ENCODE measurements at places on chromosomes 5 and 9.

- DNase-seq, result no peak
Observed at GRCh38 chr5:95352691-95353090, 38.5 kb upstream of the FAM81B start.

DNA sequence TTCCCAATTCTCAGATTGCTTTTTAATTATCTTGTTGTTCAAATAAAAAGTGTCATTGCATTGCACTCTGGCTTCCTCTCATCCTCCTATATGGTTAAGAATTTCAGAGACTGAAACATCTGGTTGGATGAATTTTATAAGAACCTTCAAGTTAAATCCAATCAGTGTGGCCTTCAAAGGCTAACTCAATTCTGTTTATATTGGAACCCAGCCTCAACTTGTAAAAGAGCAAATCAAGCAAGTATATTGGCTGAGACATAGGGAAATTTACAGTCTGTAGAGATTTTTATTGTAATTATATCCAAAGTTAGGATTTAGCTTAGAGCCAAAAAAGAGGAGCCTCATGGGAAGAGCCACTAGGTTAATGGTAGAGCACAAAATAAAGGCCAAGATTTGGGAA lies 159.9 kb upstream of the FER start:
- no peak for DNase-seq

- DNase-seq, result no peak
Observed at GRCh38 chr9:31166516-31166915, 1217.9 kb upstream of the ACO1 start.

DNA sequence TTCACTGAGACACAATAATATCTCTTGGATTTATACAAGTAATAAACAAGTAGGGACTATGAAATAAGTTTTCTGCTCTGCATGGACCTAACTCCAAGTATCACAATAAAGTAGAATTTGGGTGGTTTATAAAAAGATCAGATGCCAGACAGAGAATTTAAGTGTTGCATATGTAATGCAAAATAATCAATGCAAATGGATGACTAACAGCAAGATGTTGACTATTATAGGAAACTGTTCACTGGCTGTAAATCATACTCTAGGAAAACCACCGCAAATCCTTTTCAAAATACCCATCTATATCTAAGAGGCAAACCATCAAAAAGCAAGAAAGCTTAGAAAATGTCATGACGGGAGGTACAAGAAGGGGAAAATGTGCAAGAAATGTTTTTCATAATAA lies 539.8 kb upstream of the FAM174A start:
- DNase-seq, result no peak

DNA sequence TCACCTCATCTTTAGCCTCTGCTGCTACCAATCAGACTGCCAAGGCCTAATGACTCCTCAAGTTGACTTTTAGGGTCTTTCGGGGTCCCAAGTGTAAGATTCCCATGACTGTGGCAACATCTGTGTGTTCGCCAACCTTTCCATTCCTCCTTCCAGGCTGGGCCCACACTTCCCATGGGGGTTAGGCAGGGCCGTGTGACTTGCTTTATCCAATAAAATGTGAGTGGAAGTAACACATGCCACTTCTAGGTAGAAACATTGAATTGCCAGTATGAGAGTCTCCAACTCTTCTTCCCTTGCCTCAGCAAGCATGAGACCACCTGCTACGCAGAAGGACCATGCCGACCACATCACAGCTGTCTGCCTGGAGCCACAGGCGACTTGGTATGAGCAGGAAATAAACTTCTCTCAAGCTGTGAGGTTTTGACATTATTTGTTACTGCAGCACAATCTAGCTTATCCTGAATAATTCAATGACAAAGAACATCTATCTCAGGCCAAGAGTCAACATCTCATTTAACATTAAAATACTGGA lies 190.4 kb upstream of the IER5L start:
- no peak for DNase-seq

DNA sequence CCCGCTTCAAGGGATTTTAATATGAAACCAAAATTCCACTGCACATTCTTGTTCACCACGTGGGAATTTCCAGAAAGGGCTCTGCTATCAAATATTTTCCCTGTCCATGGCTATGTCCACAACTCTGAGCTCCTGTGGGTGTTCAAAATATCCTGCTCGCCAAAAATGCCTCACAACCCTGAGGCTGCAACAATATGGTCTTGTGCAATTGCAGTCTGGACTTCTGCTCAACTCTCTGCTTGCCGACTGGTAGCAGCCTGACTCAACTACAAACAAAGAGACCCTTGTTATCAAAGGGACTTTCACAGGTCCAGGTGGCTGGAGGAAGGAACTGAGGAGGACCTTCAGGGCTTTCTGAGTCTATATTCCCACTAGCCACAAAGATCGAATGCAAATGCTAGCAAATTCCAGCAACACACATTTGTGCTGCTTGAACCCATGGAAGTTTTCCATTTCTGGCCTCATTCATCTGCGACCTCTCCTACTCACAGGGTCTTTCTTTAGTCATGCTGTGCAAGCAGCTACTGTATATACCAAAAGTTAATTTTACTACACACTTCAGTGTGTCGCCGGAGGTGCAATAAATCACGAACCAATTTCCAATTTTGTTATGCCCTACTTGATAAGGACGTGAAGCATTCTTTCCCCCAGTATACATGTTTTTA lies 169.2 kb upstream of the SLC30A5 start:
- peak; percentile 67 for DNase-seq

- no peak for DNase-seq
Observed at GRCh38 chr5:50697739-50698138, 31.3 kb downstream of the PARP8 start.

- DNase-seq, result no peak
Observed at GRCh38 chr5:107554776-107555424, 115.8 kb downstream of the EFNA5 start.

DNA sequence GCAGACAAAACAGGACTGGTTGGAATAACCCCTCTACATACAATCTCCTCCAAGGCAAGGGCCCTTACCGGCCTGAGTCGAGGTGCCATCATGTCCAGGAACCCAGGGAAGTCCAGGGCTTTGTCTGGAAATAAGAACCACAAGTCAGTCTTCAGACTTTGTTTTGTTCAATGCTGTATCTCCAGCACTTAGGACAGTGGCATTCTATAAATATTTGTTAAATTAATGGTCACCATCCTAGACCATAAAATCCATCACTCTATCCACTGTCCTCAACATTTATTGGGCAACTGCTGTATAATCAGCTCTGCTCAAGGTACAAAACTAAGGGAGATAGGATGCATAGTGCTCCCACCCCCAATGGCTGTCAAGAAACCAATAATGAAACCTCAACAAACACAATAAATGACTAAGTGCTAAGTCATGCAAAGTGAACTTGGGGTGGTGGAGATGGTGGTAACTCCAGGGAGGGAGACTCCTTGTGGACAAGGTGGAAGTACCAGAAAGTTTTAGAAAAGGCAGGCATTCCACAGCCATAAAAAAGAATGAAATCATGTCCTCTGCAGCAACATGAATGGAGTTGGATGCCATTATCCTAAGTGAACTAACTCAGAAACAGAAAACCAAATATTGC lies 5.0 kb downstream of the RELL2 start:
- DNase-seq, result peak; percentile 66

- DNase-seq, result no peak
Observed at GRCh38 chr5:55231029-55231918, 2.1 kb downstream of the CCNO start.
